ENCODE measurements at places on chromosomes 2 and 18. TPM values are rescaled to one million over a fixed set of nuclear protein-coding genes. Genes with fewer than 3 reads are reported as not detected.

- H3K4me3 ChIP-seq: no peak overlapping the region
- no peaks in the 10 kb centered on the region for H3K4me1 ChIP-seq
- H3K27ac ChIP-seq: no peak overlapping the region
- H3K36me3 ChIP-seq: no peaks in the 10 kb centered on the region
- no peak for DNase-seq
- peaks cover 5% of the 10 kb centered on the region for H3K27me3 ChIP-seq
Observed at GRCh38 chr2:58304843-58305242, 63.7 kb upstream of the FANCL start.

Gene LYG2
- total RNA-seq: not detected

Gene PLA2R1
- total RNA-seq: 47.7 TPM

GRCh38 chr18:37447962-37448888 lies 117.4 kb downstream of the CELF4 start:
- no peaks in the 10 kb centered on the region for H3K36me3 ChIP-seq
- no peak for DNase-seq
- H3K27ac ChIP-seq: no peak overlapping the region
- H3K4me3 ChIP-seq: no peak overlapping the region
- H3K4me1 ChIP-seq: peaks cover 13% of the 10 kb centered on the region

- H3K27me3 ChIP-seq: no peaks in the 10 kb centered on the region
- peaks cover 26% of the 10 kb centered on the region for H3K4me1 ChIP-seq
- H3K4me3 ChIP-seq: no peak overlapping the region
- no peak overlapping the region for H3K27ac ChIP-seq
- no peak for DNase-seq
Observed at GRCh38 chr2:197080578-197081216, 154.2 kb upstream of the PGAP1 start.

Gene CRIM1
- 184 TPM for total RNA-seq

Data from chondrocyte (in vitro differentiated cells).